ENCODE measurements at places on chromosomes 12 and 14. TPM values are rescaled to one million over a fixed set of nuclear protein-coding genes. Genes with fewer than 3 reads are reported as not detected.

- DNase-seq, result no peak
- H3K4me3 ChIP-seq, result no peak overlapping the region
- no peak overlapping the region for H3K27ac ChIP-seq
- no peaks in the 10 kb centered on the region for H3K36me3 ChIP-seq
- H3K27me3 ChIP-seq, result no peaks in the 10 kb centered on the region
Observed at GRCh38 chr12:66111605-66112004, 18.9 kb downstream of the LLPH start.

DNA sequence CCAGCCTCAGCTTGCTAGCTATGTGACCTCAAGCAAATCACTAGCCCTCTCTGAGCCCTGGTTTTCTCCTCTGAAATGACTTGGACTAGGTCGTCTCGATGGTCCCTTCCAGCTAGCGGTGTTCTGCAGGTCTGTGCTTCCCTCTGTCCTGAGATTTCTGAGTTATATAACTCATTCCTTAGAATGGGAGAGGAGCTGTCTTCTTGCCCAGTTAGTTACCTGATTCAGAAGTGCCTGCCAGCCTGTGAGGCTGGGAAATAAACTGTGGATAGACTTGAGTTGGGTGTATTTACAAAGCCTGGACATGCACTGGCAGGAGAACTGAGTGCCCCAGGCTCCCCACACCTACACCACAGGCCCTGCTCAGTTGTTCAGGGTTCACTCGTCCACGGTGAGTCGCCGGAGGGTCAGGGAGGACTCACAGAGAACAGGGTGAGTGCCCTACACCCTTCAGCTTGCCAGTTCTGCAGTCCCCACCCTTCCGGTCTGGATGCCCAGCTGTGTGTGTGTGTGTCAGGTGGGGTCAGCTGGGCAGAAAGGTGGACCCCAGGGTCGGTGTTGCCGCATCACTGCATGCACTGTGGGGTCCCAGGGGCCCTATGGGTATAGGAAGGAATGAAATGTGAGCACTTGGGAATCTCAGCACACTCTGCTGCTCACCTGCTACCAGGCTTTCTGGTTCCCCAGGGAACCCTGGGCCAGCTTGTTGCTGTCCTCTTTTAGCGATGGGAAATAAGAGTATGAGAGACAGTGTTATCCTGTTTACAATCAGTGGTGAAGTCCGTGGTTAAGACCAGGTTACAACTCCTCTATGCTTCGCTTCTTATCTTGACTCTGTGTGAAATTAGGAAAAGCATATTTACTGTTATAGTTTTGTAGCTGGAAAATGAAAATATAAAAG is 348.2 kb downstream of the DPF3 start:
- no peak for DNase-seq
- H3K36me3 ChIP-seq, result no peaks in the 10 kb centered on the region
- no peak overlapping the region for H3K4me3 ChIP-seq
- H3K27ac ChIP-seq, result no peak overlapping the region
- H3K27me3 ChIP-seq, result no peaks in the 10 kb centered on the region
- no peaks in the 10 kb centered on the region for H3K4me1 ChIP-seq

KRT72 gene
- 12.1 TPM for total RNA-seq

DNA sequence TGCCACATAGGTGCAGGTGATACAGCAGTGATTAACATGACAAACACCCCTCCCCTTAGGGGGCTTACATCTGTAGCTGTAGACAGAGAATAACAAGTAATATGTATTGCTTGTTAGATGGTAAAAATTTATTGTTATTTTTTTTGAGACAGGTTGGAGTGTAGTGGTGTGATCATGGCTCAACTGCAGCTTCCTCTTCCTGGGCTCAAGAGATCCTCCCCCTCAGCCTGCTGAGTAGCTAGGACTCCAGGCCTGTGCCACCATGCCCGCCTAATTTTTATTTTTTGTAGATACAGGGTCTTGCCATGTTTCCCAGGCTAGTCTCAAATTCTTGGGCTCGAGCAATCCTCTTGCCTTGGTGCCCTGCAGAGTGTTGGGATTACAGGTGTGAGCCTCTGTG is 19.8 kb downstream of the DIP2B start:
- H3K4me1 ChIP-seq, result peaks cover 30% of the 10 kb centered on the region
- DNase-seq, result no peak
- no peak overlapping the region for H3K27ac ChIP-seq
- H3K4me3 ChIP-seq, result no peak overlapping the region
- H3K36me3 ChIP-seq, result peaks cover 9% of the 10 kb centered on the region

Measured in T-cell (primary cell).